ENCODE measurements at places on chromosomes 16 and 17.

- no peak for DNase-seq
These were observed 102.3 kb downstream of the CYTH1 start for GRCh38 chr17:78679495-78680395.

DNA sequence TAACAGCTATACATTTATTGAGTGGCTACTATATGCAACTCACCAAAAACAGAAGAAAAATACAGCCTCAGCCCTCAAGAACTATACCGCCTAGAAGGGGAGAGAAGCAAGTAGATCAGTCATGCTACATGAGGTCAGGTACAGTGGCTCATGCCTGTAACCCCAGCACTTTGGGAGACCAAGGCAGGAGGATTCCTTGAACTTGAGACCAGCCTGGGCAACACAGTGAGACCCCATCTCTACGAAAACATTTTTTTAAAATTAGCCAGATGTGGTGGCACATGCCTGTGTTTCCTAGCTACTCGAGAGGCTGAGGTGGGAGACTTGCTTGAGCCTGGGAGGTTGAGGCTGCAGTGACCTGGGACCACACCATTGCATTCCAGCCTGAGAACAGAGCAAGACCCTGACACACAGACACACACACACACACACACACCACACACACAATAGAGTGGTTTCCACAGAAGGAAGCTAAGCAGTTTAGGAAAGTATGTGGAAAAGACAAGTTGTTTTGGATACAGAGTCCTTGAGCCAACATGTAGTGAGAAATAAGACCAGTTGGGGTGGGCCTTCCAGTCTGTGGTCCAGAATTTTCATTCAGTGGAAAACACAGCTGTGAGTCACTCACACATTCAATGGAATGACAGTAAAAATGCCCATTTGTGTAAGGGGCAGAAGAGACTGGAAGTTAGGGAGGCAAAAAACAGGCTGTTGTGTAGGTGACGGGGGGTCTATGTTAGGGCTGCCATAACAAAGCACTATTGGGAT is 10.7 kb upstream of the SNTB2 start:
- no peak for DNase-seq

- DNase-seq: no peak
These were observed 20.9 kb downstream of the RGS9 start for GRCh38 chr17:65158041-65158440.

GRCh38 chr16:50756473-50756872 is 14.6 kb downstream of the CYLD start:
- no peak for DNase-seq

DNA sequence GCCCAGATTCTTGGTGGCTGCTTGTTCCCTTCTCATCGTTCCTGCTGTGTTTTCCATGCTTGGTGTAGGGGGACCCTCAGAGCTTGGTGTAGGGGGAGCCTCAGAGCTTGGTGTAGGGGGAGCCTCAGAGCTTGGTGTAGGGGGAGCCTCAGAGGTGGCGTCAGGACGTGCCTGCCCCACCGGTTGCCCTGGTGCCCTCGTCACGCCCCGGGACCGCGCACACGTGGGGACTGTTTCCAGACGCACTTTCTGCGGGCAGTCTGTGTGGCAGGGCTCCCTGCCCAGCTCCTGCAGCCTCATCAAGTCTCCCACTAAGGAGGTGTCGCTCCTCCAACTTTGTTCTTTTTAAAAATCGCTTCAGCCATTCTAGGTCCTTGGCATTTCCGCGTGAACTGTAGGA is 51.9 kb downstream of the WDR45B start:
- no peak for DNase-seq

DNA sequence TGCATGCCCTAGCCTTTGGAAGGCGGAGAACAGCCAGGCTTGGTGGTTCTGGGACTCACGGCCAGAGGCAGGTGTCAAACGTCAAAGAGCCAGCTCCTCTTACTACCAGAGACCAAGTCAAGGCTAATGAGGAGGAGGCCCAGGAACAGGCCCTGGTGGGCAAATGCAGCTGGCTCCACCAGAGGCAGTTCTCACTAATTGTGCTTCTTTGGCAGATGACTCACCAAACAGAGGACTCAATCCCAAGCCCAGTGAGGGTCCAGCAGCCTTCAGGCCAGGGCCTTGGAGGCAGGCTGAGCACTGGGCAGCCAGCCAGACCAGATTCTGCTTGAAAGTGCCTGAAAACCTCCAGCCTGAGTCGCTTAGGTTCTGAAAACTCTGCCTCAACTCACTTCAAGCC is 336.5 kb upstream of the CDH5 start:
- DNase-seq: no peak

DNA sequence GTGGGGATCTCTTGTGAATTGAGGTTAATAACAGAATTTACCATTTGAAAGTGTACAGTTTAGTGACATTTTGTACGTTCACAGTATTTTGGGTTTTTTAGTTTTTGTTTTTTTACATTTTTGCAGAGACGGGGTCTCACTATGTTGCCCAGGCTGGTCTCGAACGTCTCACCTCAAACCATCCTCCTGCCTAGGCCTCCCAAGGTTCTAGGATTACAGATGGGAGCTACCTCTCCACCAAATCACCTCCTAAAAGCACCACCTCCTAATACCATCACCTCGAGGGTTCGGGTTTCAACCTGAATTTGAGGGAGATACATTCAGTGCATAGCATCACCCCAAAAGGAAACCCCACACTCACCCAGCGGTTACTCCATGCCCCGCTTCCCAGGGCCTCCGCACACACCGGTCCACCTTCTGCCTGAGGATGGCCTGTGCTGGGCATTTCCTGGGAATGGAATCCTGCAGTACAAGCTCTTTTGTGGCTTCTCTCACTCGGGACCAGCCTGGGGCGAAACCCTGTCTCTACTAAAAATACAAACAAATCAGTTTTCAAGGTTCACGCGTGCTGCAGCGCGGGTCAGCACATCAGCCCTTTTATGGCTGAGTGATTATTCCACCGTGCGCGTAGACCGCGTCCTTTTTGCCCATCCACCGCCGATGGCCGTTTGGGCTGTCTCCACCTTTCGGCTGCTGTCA is 182.7 kb upstream of the CIBAR2 start:
- no peak for DNase-seq

- peak; percentile 91 for DNase-seq
These were observed 7.0 kb downstream of the KRT14 start for GRCh38 chr17:41579484-41580243.

- DNase-seq: no peak
These were observed 46.4 kb downstream of the LDHD start for GRCh38 chr16:75070012-75070841.

- DNase-seq: no peak
These were observed 7.3 kb downstream of the CDH13 start for GRCh38 chr16:82633964-82634600.

DNA sequence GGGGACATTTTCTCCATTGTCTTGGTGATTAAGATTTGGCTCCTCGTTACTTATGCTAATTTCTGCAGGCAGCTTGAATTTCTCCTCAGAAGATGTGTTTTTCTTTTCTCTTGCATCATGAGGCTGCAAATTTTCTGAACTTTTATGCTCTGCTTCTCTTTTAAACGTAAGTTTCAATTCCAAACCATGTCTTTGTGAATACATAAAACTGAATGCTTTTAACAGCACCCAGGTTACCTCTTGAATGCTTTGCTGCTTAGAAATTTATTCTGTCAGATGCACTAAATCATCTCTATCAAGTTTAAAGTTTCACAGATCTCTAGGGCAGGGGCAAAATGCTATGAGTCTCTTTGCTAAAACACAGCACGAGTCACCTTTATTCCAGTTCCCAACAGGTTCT is 19.4 kb downstream of the ARHGAP44 start:
- DNase-seq: no peak

DNA sequence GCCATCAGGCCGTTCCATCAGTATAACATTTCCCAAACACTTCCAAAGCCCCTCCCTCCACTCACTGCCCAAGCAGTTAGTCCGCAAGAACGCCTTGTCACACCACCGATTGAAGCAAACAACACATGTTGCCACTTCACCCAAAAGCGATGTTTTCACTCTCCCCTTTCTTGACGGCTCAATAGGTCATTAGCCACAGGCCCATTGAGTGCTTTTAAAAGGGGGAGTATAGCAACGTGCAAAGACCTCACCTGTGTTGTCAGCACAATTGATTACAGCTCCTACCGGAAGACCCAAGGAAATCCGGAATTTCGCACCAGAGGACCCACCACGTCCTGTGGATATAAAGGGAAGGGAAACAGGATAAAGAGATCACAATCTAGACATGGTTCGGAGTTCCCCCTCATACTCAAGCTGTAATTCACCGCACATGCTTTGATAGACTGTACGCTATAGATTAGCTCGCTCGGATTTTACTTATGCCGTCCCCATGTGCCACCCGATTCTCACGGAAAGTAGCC is 690 bp downstream of the RPL23 start:
- no peak for DNase-seq

DNA sequence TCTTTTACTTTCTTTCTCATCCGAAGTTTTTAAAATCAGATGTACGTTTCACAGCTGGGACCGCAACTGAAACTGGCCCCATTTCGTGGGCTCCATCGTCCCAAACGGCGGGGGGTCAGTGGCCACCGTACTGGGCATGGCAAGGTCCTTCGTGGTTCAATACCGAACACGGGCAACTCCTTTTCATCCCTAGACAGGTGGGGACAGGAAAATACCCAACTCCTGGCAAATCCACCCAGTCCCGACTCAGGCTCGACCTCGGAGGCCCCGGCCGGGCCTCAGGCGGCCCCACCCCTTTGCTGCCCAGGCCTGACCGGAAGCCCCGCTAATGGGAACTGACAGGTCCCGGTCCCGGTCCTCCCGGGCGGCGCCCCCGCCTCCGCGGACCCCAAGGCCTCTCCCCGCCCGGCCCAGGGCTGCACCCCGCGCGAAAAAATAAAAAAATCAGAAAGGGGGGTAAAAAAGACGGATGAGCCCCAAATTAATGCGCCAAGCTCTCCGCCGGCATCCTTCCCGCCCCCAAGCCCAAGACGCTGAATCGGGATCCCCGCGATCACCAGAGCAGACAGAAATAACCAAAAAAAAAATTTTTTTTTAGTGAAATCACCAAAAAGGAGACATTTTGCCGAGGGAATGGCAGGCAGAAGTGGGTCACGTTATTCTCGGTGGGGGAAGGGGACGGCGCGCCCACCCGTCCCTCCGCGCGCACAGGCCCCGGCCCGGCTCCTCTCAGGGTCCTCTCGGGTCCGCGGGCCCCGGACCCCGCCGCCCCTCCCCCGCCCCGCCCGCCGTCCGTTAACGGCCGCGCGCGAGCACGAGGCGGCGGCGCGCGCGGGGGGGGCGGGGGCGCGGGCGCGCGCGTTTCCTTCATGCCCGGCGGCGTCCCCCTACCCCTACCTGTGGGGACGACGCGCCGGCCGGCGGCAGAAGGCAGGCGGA is 562 bp downstream of the ZC3H7A start:
- DNase-seq: peak; percentile 53

GRCh38 chr17:47973541-47973940 is 2.6 kb downstream of the CDK5RAP3 start:
- no peak for DNase-seq

DNA sequence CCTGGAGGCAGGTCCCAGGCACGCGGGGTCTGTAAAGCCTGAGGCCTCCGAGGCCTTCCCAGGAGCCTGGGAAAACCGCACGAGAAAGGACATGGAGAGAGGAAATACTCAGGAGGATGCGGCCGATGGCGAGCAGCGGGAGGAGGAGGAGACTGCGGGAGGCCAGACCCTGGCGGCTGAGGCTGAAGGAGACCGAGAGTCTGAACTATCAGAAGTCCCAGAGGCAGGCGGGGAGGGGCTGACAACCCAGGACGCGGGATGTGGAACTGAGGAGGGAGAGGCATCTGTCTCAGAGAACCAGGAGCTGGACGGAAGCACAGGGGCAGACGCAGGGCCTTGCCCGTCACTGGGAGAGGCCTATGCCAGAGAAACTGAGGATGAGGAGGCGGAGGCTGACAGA is 2.4 kb downstream of the APOBR start:
- DNase-seq: no peak

GRCh38 chr16:66843191-66843590 is 1.0 kb upstream of the CA7 start:
- DNase-seq: no peak

GRCh38 chr17:51997723-51998122 is 160.8 kb downstream of the CA10 start:
- DNase-seq: no peak

GRCh38 chr17:11318207-11318606 is 77.2 kb downstream of the SHISA6 start:
- no peak for DNase-seq

- no peak for DNase-seq
These were observed 313.6 kb upstream of the MYOCD start for GRCh38 chr17:12352127-12352526.

DNA sequence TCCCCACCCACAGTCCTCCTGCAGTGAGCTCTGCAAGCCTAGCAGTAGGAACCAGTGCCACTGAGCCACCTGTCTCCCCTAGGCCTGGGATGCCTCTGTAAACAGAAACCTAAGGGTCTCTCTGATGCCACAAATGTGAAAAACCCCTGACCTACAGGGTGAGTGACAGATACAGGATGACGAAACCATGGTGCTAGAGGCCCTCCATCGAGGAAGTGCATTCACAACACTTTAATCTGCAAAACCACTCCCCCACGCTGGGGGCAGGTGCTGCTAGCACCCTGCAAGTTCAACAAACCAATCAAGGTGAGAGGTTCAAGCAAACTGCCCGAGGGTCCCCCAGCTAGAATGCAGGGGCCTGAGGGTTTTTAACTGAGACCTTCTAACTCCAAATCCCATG is 59.5 kb downstream of the CDYL2 start:
- DNase-seq: no peak

DNA sequence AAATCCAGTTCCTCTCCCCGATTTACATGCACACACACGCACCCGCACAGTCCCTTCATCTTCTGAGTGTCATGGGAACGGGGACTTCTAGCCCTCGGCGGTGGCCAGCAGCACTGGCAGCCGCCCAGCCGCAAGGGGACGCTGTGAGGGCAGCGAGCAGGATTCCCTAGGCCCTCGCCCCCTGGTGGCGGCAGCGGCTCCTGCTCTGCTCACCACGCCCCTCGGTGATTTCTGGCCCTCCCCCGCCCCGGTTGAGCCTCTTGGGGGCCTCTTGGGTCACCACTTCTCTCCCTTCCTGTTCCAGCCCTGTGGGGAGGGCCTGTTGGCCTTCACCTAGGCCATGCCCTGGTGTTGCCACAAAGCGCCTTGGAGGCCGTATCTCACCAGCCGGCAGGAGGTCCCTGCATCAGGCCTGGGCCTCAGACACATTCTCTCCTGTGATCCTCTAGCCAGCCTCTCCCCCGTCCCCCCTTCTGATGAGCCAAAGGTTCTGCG is 75.2 kb upstream of the KSR1 start:
- DNase-seq: peak; percentile 93

DNA sequence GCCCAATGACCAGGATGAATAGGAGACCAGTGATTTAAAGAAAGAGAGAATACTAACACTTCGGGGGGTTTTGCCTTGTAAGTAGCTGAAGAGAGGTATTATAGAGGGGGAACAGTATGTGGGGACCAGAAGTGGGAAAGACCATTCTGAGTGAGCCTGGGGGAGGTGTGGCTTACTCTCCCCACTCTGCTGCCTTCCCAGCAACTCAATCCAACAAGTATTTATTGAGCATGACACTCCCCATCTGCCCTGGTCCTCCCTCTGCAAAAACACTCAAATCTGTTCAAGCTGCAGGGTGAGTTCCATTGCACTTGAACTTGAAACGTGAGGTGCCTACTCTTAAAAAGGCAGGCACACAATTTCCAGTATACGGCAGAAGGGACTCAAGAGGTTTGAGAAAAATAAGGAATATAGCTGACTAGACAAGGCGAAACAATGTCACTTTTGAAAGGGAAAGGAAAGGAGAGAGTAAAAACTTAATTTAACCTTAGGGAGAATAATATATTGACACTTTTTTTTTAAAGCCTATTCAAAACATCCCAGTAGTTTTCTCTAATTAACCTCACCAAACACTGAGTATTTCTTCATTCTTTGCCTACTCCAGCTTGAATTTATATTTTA is 8.2 kb downstream of the FAM117A start:
- no peak for DNase-seq

- DNase-seq: no peak
These were observed 31.9 kb upstream of the ACSF3 start for GRCh38 chr16:89061590-89062380.

All from stimulated activated CD8-positive, alpha-beta memory T cell treated with anti-CD3 and anti-CD28 coated beads, Interleukin-4, amount 100 ng/mL, for 48 hours (primary cell).